ENCODE measurements at places on chromosomes 13 and 19.

DNA sequence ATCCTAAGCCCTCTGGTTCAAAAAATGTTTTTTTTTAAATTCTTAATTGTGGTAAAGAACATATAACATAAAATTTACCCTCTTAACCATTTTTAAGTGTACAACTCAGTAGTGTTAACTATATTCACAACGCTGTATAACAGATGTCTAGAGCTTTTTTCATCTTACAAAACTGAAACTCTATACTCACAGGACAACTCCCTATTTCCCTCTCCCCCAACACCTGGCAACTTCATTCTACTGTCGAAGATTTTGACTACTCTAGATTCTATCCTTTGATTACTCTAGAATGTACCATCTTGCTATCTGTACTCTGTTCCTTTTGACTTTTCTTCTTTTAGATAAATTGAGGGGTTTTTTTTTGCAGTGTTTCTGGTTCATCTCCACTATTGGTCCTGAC is 200.4 kb downstream of the KLF12 start:
- no peak for DNase-seq

DNA sequence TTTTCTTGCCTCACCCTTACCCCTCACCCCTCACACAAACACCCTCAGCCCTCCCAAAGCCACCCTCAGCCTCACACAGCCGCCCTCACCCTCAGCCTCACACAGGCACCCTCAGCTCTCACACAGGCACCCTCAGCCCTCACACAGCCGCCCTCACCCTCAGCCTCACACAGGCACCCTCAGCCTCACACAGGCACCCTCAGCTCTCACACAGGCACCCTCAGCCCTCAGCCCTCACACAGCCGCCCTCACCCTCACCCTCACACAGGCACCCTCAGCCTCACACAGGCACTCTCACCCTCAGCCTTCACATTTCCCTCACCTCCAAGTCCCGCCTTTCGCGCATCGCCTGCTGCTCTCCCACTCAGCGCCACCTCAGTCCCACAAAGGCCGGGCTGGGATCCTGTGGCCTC is 287 bp upstream of the ZSCAN22 start:
- DNase-seq = no peak

DNA sequence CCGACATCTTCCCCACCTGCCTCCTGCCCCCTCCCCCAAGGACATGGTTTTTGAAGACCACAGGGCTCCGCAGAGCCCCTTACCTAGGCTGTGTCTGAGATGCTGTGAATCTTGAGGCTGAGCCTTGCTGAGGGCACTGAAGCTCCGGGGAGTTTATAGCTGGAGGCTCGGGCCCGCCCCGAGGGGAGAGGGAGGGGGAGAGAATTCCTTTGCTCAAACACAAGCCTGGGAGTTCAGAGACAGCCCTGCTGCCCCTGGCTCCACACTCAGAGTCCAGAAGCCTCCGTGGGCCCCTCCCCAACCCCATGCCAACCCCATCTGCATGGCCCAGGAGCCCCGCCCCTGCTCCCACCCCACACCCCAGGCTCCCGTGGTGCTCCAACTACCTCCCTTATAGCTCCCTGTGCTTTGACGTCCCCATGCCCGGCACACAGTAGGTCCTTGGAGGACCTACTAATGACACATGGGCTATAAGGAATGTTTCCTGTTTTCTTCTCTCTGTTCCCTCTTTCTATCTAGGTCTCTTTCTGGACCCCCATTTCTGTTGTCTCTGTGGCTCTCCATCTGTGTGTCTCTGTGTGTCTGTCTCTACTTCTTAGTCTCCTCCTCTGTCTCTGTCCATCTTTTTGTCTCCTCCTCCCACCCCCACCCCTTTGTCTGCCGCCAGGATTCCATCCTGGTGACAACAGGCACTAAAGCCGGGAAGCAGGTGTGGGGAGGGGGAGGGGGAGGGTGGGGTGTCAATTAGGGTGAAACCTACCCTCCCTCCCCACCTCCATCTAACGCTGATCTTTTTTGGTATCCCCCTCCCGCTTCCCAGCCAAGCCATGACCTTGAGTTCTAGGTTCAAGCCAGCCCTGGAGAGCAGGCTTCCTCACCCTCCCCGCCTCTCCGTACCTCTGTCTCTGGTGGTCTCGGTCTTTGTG is at the start of gene TNNT1:
TNNT1 (minus strand) TSS at position 129 of the 926 bp plus-strand sequence. CDS start 2,049 bp downstream, outside the sequence.
- no peak for DNase-seq

- DNase-seq = no peak
These were observed 19.3 kb upstream of the TINCR start for GRCh38 chr19:5587071-5587455.

DNA sequence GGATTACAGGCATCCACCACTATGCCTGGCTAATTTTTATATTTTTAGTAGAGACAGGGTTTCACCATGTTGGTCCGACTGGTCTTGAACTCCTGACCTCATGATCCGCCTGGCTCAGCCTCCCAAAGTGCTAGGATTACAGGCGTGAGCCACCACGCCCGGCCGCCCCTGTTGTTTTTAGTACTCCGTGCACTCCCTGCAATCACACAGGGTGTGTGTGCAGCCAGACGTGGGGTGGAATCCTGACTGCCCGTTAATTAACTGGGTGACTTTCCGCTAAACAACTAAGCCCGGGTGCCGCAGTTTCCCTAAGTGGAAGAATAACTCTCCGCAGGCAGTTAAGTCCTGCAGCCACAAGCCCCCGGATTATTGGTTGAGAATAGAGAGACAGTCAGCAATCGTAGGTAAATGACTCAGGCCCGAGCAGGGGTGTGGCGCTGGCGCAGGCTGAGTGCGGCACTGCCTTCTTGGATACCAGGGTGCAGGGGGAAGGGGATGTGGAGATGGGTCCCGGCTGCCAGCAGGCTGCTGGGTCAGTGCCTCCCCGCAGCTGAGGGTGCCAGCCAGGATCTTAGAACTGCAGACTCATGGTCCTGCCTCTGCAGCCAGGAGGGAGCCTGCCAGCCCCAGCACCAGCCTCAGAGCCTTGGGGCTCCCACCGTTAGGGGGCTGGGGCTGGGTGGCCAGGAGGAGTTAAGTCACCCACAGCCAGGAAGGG is 6.1 kb upstream of the FXYD3 start:
- no peak for DNase-seq

DNA sequence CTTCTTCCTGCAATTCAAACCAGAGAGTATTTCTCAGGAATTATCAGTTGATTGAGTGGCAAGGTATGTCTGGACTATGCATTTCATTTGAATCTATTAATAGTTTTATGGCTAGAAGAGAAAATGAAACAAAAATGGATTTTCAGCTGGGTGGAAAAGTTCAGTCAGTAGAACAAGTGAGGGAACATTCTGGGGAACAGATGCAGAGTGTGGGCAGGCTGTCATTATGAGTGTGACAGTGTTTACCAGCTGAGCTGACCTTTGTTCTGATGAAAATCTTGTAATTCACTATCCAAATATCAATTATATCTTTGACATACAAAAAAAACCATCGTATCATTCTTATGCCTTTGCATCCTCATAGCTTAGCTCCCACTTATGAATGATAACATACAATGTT is 2.6 kb upstream of the CLC start:
- no peak for DNase-seq
